Testis (tissue), 5 donors: ENCODE measurements at places on chromosomes 4 and X.

DNA sequence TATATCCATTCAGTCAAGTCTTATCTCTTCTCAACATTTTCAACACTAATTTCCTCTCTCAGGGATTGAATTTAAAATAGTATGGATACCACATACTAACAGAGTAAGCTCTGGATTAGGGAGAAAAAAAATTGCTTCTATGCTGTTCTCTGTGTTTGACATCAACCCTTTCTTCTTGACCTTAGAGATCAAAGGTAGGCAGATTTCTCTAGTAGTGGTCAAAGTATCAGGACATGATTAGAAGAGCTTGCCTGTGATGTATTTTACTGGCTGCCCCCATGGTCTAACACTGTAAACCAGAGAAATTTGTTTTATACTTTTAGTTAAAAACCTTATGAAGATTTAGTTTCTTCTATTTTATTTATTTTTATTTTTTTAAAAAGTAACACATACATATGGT, 8.3 kb downstream of the ADH6 start:
- DNase-seq, result no peak

DNA sequence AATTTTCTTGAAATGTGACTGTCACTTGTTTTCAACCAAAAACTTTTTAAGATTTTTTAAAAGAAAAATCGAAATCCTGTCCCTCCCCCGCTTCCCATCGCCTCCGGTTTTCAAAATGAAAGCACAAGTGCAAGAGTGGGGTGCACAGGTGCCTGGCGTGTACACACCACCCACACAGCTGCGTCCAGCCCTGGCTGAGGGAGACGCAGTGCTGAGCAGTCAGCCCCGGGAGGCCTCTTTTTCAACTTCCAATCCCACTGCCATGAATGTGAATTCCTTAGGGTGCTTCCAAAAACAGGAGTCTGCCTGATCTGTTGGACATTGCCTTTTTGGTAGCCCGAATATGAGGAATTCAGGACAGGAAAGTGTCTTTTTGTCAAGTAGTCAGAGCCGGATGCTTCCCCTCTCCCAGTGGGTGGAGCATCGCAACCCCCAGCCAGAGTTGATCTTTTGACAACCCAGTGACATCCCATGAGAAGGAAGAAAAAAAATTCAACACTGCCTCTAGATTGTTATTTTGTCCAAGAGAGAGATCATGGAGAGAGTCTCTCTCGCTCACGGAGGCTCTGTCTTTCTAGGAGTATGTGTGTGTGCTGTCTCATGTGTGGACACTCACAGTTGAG, 8.9 kb downstream of the PRRG3 start:
- DNase-seq, result no peak

DNA sequence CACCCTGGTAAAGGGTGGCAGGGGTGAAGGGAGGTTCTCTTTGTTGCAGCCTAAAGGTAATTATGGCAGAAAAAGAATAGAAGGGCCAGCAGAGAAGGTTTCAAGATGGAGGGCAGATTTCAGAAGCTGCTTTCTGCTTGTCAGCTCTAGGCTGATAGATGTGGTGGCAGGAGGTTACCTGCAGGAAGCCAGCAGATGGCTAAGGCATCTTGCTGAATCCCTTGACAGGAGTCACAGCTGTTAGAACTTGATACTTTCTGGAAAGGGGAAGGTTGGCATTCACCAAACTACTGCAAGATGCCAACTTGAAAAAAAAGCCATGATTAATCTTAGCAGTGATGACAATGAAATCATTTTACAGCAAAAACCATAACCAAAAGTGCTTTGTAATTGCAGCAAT, 69.5 kb upstream of the CBLL2 start:
- DNase-seq, result no peak

- peak; percentile 51 for DNase-seq
These were observed 777 bp upstream of the CASK start for GRCh38 chrX:41923978-41924683.

- DNase-seq, result peak; percentile 16
These were observed 339.1 kb downstream of the PAPSS1 start for GRCh38 chr4:107380836-107381438.
